ENCODE measurements at places on chromosomes 12 and 14.
A peak's percentile ranks its signal among the peaks of the same experiment; 100 is the strongest.

GRCh38 chr14:36281309-36281708, 39.1 kb downstream of the MBIP start:
- no peaks in the 10 kb centered on the region for H3K4me1 ChIP-seq
- H3K27me3 ChIP-seq, result no peaks in the 10 kb centered on the region
- H3K36me3 ChIP-seq, result no peaks in the 10 kb centered on the region
- no peak overlapping the region for H3K4me3 ChIP-seq
- H3K27ac ChIP-seq, result no peak overlapping the region

DNA sequence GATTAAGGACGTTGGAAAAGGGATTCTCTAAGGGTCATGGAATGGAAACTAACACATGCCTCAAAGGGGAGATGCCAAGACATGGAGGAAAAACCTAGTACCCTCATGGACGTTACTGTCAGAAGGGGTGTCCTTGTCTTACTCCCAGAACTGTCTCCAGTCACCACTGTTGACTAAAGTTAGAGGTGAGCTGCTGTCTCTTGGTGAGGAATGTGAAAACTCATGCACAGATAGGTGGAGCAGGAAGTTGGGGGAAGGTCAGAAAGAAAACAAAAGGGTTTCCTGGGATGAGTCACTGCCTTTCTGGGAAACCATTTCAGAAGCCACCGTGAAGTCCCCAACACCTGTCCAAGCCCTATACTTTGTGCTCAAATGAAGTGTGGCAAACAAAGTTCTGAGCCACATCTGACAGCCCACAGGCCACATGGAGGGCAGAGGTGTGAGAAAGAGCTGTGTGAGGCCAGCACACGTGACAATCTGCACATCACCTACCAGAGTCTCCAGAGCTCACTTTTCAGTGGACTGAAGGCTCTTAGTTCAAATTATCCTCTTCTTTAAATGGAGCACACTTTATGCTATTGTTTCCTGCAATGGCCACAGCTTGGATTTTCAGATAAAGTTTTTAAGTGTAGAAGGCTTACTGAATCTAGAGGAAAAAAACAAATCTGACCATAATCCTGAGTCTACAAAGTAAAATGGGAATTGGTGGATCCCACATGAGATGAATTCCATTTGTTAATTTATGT, 92.9 kb upstream of the EGLN3 start:
- no peaks in the 10 kb centered on the region for H3K4me1 ChIP-seq
- no peaks in the 10 kb centered on the region for H3K36me3 ChIP-seq
- H3K27ac ChIP-seq, result no peak overlapping the region

DNA sequence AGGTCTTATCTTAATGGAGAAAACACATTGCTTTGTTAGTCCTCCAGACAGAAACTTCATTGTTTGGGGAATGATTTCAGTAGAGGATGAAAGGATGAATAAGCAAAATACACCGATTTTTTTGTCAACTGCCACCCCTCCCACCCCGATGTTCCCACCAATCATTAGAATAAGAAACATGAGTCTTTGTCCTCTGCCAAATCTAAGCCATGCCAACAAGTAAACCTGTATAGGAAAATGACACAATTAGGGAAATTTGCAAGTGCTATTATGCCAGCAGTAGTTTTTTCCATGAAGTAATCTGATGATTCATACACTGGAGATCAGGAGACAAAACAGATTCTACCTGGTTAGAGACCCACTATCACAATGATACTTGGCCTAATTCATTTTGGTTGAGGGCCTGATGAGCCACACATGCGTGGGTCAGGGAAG, 35.9 kb downstream of the FLRT2 start:
- no peak overlapping the region for H3K4me3 ChIP-seq
- H3K27ac ChIP-seq, result no peak overlapping the region
- no peaks in the 10 kb centered on the region for H3K4me1 ChIP-seq
- H3K36me3 ChIP-seq, result no peaks in the 10 kb centered on the region
- no peak for DNase-seq

DNA sequence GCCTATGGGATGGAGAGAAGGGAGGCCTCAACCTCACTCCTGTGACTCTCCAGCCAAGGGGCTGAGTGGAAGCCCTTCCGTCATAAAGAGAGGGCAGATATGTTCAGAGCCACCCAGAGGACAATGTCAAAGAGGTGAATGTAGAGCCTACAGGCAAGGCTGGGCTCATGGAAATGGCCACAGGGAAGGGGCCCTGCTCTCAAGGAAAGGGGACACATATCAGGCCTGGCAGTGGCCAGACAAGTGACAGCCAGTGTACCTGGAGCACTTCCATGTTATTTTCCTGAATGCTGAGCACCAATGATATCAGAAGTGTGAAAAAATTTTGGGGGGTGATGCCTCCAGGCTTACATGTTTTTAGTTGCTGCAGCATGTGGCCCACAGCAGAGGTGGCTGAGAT, 36.6 kb upstream of the DDX11 start:
- no peaks in the 10 kb centered on the region for H3K4me1 ChIP-seq
- DNase-seq, result no peak
- H3K4me3 ChIP-seq, result no peak overlapping the region

DNA sequence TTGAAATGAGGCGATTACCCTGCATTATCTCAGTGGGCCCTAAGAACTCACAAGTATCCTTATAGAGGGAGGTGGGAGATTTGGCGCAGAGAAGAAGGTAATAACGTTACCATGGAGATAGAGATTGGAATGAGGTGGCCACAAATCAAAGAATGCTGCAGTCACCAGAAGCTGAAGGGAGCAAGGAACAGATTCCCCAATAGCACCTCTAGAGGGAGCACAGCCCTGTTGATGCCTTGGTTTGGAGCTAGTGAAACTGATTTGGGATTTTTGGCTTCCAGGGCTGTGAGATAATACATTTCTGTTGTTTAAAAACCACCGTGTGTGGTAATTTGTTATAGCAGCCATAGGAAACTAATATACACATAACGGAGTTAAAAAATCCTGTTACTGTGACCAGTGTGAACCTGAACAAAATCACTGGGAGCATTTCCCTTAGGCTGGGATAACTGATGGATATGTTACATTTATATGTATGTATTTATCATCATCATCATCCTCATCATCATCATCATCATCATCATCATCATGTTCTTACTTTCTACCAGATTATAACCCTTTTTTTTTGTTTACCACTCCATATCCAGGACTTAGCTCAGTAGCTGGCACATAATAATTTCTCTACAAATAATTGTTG, 100.3 kb downstream of the LIN7A start:
- no peaks in the 10 kb centered on the region for H3K4me1 ChIP-seq
- no peaks in the 10 kb centered on the region for H3K27me3 ChIP-seq
- DNase-seq, result no peak
- H3K4me3 ChIP-seq, result no peak overlapping the region

DNA sequence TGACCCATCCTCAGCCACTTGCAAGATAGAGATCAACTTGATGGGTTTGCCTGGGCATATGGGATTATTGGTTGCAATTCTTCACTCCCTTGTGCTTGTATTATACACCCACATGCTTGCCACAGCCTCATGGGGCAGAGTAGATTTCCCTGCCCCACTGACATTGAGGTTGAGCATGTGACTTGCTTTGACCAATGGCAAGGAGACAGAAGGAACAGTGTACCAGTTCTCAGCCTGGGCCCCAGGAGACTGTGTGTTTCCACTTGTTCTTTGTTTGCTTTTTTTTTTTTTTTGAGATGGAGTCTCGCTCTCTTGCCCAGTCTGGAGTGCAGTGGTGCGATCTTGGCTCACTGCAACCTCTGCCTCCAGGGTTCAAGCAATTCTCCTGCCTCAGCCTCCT, 31.8 kb downstream of the CALM1 start:
- H3K27me3 ChIP-seq, result no peaks in the 10 kb centered on the region
- H3K4me1 ChIP-seq, result no peaks in the 10 kb centered on the region
- no peak overlapping the region for H3K27ac ChIP-seq
- no peak for DNase-seq
- no peak overlapping the region for H3K4me3 ChIP-seq

- no peaks in the 10 kb centered on the region for H3K27me3 ChIP-seq
- H3K27ac ChIP-seq, result no peak overlapping the region
- H3K36me3 ChIP-seq, result no peaks in the 10 kb centered on the region
- DNase-seq, result no peak
- no peak overlapping the region for H3K4me3 ChIP-seq
- no peaks in the 10 kb centered on the region for H3K4me1 ChIP-seq
Measured at GRCh38 chr12:108890208-108890607, 10.3 kb downstream of the DAO start.

DNA sequence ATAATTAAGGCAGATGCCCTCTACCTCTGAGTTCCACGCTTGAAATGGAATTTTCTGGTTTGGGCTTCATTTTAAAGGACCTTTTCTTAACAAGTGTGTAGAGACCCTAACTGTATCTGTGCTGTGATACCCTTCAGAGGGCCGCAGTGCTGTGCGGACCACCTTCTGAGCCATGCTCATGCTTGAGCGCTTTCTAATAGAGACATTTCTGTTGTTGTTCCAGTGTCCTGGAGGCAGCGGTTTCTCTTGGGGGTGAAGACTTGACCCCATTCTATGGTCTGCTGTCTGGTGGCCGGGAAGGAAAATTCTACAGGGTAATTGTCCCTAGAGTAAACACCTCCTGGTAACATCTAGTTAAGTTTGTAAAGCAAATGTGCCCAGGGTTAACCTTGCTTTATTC, 46.7 kb upstream of the BCL7A start:
- H3K4me1 ChIP-seq, result peaks cover 8% of the 10 kb centered on the region
- H3K4me3 ChIP-seq, result no peak overlapping the region
- no peak for DNase-seq
- no peaks in the 10 kb centered on the region for H3K36me3 ChIP-seq
- H3K27ac ChIP-seq, result no peak overlapping the region

- no peaks in the 10 kb centered on the region for H3K4me1 ChIP-seq
- DNase-seq, result no peak
- no peak overlapping the region for H3K4me3 ChIP-seq
- H3K27ac ChIP-seq, result no peak overlapping the region
- H3K27me3 ChIP-seq, result no peaks in the 10 kb centered on the region
- H3K36me3 ChIP-seq, result no peaks in the 10 kb centered on the region
Measured at GRCh38 chr12:118747771-118748170, 233.6 kb upstream of the SRRM4 start.

- no peaks in the 10 kb centered on the region for H3K36me3 ChIP-seq
- H3K4me3 ChIP-seq, result no peak overlapping the region
- H3K27me3 ChIP-seq, result no peaks in the 10 kb centered on the region
- no peaks in the 10 kb centered on the region for H3K4me1 ChIP-seq
Measured at GRCh38 chr12:63036216-63036973, 101.4 kb upstream of the PPM1H start.

GRCh38 chr14:50070840-50071548, 45.4 kb downstream of the VCPKMT start:
- no peak overlapping the region for H3K4me3 ChIP-seq
- H3K4me1 ChIP-seq, result no peaks in the 10 kb centered on the region
- no peaks in the 10 kb centered on the region for H3K27me3 ChIP-seq
- no peaks in the 10 kb centered on the region for H3K36me3 ChIP-seq
- no peak for DNase-seq
- H3K27ac ChIP-seq, result no peak overlapping the region

- no peak overlapping the region for H3K4me3 ChIP-seq
- no peaks in the 10 kb centered on the region for H3K27me3 ChIP-seq
- DNase-seq, result no peak
- H3K4me1 ChIP-seq, result no peaks in the 10 kb centered on the region
- peak overlapping the region; percentile 24 for H3K27ac ChIP-seq
Measured at GRCh38 chr14:34489324-34489723, 27.3 kb upstream of the SPTSSA start.

DNA sequence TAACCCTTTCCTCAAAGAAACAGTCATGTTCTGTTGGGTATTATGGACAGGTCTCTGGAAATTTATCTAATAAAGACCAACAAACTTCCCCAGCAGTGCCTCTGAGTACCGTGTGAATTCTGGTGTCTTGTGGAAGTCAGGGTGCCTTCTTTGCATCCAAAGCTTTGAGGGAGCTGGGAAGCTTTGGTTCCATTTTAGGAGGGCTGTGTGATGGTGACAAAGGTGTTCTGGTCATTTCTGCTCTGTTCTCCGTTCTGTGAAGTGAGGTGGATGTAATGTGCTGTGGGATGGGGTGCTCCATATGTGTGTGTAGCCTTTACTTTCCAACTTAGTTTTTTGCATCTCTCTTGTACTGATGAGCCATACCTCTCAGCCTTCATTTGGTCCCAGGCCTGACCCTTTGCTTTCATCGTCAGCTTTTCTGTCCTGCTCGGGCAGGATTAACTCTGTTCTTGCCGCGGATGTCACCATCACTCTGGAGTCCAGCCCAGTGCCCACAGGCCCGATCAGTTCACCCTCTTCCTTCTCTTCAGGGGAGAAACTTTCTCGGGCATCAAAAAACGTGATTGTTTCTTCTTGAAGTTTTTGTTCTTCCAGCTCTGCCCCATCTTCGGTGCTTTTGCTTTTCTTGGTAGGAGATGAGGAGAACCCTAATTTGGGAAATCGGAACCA, 13.2 kb downstream of the PLD4 start:
- no peak for DNase-seq
- H3K4me3 ChIP-seq, result no peak overlapping the region
- no peaks in the 10 kb centered on the region for H3K27me3 ChIP-seq
- peaks cover 9% of the 10 kb centered on the region for H3K36me3 ChIP-seq
- no peak overlapping the region for H3K27ac ChIP-seq
- H3K4me1 ChIP-seq, result peaks cover 3% of the 10 kb centered on the region

DNA sequence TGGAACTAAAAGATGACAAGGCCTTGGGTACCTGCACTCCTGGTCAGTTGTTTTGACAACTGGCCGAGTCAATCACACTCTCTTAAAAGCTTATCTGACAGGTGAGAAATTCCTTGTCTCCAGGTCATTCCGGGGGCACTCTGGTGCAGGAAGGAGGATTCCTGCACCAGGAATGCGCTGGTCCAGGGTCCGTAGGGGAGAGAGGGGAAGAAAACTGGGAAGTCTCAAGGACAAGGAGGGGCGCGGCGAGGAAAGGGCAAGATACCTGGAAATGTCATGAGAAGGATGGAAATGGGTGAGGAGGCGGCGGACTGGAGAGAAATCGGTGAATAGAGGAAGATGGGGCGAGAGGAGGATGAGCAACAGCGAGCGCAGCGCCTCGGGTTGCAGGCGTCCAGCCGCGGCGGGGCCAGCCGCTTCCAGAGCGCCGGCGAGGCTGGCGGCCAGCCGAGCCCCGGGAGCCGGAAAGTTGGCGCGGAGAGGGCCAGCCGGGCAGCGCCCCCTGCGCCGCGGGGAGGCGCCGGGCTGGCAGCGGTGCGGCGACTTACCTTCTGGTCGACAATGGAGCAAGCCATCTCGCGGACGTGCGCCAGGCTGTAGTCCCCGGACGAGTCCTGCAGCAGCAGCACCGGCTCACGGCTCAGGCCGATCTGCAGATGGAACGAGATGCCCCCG, 809 bp downstream of the PRKD1 start:
- H3K4me3 ChIP-seq, result peak overlapping the region; percentile 79
- H3K27ac ChIP-seq, result peak overlapping the region; percentile 86
- H3K4me1 ChIP-seq, result peaks cover 16% of the 10 kb centered on the region
- no peaks in the 10 kb centered on the region for H3K36me3 ChIP-seq
- no peak for DNase-seq
- H3K27me3 ChIP-seq, result no peaks in the 10 kb centered on the region

- DNase-seq, result no peak
- H3K27ac ChIP-seq, result no peak overlapping the region
- no peaks in the 10 kb centered on the region for H3K27me3 ChIP-seq
- H3K4me3 ChIP-seq, result no peak overlapping the region
- peaks cover 91% of the 10 kb centered on the region for H3K36me3 ChIP-seq
- H3K4me1 ChIP-seq, result no peaks in the 10 kb centered on the region
Measured at GRCh38 chr12:120562906-120563305, 18.3 kb downstream of the POP5 start.
